ENCODE measurements at places on chromosomes 4 and X. TPM values are rescaled to one million over a fixed set of nuclear protein-coding genes. Genes with fewer than 3 reads are reported as not detected.

The FGD1 gene
- total RNA-seq: 6.0 TPM

The DUX4 gene
- not detected for total RNA-seq

The GJB1 gene
- total RNA-seq: not detected

The SLC25A14 gene
- 8.5 TPM for total RNA-seq

Data from vein endothelial cell (primary cell).